ENCODE measurements at places on chromosomes 7 and 10. TPM values are rescaled to one million over a fixed set of nuclear protein-coding genes. Genes with fewer than 3 reads are reported as not detected.

ADCYAP1R1 gene
- not detected for total RNA-seq

SPDYE2 gene
- not detected for total RNA-seq

MYOZ1 gene
- not detected for total RNA-seq

CCL24 gene
- not detected for total RNA-seq

PON1 gene
- total RNA-seq = 0.64 TPM

Measured in A549 treated with GW870086 at 1 μM for 4 hours (cell line).